Stimulated activated naive B cell treated with anti-CD40 and anti-IgM and Interleukin-4, amounts not matched to agents 10 μg/mL and 1 μg/mL and 100 μg/mL, for 72 hours (primary cell): ENCODE measurements at places on chromosomes 11 and 22.

- DNase-seq = no peak
Measured at GRCh38 chr11:106304274-106304673, 226.8 kb downstream of the AASDHPPT start.

DNA sequence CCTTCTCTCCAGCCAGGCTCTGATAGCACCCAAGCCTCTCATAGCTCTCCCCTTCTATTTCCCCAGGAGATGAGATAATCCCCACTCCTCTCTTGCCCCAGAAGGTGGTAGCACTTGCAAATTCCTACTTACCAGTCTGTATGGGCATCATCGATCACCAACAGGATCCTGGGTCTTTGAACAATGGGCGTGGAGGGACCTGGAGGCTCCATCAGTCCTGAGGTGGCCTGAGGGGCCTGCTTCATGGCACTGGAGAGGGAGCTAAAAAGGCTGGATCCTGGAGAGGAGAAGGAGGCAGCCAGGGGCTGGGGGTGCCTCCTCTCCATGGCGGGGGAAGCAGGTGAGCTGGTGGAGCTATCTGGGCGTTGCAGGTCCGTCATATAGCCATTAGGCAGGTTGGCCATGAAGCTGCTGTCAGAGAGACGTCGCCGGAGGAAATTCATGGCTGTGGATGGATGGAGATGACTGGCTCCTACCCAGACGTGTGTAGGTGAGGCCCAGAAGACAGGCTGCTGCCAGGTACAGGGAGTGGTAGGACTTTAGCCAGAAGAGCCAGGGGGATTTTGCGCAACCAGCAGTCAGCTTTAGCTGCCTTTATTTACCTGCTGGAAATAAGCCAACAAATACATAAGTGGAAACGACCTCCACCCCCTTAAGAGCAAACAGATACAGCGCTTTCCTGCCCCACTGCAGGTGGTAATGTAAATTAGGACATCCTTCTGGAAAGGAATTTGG, 51.8 kb downstream of the SYN3 start:
- DNase-seq = no peak

GRCh38 chr11:62770778-62771143, 435 bp upstream of the TAF6L start:
- DNase-seq = no peak

- no peak for DNase-seq
Measured at GRCh38 chr11:118056806-118057205, 20.1 kb upstream of the TMPRSS4 start.

DNA sequence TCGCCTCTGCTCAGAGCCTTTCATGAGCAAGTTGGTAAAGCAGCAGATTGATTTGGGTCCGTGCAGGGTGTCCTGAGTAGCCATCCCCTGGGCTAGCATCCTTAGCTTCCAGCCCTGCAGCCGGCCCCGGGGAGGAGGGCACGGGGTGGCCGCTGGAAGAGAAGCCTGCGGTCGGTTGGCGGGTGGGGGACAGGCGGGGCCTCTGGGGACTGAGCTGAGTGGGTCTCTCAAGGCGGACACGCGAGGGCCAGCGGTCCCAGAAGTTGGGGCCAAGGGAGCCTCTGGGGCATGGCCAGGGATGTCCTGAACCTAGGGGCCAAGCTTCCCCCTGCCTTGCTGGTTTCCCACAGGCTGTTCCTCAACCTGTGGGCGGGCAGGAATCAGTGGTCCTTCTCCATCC, 143.0 kb downstream of the TBC1D22A start:
- no peak for DNase-seq

- no peak for DNase-seq
Measured at GRCh38 chr11:95850137-95850536, 59.8 kb downstream of the CEP57 start.

DNA sequence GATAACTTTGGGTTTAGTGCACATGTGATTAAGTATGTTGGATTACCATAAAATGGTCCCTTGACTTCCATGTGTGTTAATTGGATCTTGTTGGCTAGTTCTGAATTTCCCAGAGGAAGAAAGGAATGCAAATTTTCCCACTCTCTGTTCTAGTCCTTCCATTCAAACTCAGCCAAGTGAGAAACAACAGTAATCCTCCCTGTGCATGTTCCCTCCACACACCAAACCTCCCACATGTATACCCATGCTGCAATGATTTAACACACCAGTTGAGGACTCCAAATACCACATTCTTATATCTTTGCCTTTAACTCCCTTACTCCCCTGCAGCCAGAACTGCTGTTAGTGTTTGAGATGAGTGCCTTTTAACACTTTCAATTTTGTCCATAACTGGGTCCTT, 1158.9 kb downstream of the DLG2 start:
- no peak for DNase-seq

GRCh38 chr22:50074551-50075530, 10.4 kb downstream of the MLC1 start:
- DNase-seq = no peak

DNA sequence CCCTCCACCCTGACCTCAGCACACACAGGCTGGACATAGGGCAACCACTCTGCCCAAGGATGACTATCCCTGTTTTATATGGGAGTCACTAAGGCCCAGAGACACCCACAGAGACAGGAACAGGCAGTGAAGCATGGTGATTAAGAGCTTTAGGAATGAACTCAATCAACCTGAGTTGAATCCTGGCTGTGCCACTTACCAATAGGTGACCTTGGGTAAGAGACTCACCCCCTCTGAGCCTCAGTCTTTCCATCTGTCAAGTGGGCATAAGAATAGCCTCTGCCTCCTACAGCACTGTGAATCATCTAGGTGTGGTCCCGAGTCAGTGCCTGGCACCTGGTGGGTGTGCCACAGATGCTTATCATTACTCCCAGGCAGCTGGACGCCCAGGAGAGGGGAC, 6.8 kb downstream of the CRYBB1 start:
- DNase-seq = no peak

- no peak for DNase-seq
Measured at GRCh38 chr11:124080327-124081001, 34.8 kb upstream of the VWA5A start.

- DNase-seq = no peak
Measured at GRCh38 chr22:25012741-25013143, 60.2 kb downstream of the KIAA1671 start.

DNA sequence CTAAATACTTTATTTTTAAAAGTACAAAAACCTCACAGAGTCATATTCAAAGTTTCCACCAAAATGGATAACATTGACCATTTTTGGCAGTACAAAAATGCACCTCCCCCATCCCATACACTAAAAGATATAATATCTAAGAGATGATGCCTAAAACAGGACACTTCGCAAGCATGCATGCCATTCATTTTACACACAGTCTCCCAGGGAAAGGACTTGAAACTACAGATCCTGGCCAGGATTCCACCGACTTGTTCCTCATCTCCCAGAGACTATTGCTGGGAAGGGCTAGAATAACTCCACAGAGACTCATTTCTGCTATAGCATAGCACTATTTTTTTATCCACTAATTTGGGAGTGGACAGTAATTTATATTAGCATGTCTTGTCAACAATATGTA, 81.7 kb downstream of the MTNR1B start:
- DNase-seq = no peak

GRCh38 chr11:119051440-119052162, 5.4 kb downstream of the HYOU1 start:
- peak; percentile 71 for DNase-seq

GRCh38 chr11:33697997-33698396, 2.6 kb downstream of the C11orf91 start:
- DNase-seq = no peak

GRCh38 chr11:13183094-13183825, 94.3 kb upstream of the BMAL1 start:
- no peak for DNase-seq

DNA sequence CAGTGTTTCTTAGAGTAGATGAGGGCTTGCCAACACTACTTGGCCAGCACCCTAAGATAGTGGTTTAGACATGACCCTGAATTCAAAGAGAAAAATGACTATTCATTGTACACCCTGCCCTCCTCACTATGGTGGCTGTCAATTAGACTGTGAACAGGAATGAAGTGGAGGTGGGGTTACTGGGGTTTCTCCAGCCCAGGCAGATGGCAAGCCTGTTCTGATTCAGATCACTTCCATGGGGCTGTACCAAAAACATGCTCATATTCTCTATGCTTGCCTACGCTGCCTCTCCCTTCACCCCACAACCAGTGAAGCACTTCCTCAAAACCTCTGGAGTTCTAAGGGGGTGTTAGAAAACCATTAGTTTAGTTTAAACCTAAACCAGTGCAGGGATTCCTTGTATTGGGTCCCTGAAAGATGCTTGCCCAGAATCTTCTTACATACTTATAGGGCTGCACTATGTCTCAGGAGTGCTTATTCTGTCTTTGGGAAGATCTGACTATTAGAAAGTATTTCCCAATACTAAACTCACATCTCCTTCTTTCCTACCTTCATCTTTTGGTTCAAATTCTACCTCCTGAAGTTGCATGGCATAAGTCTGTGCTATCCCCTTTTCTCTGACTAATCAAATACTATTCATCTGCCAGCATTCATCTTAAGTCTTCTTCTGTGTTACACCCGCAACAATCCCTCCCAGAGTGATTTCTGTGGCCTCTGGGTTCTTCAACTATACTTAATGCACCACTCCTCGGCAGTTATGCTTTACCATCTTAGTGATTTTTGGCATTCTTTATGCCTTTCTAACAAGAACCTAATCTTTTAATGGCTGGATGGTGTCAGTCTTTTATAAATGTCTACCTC, 71.8 kb downstream of the ATG16L2 start:
- DNase-seq = no peak

GRCh38 chr11:36441610-36442208, 68.4 kb downstream of the TRAF6 start:
- peak; percentile 59 for DNase-seq

- no peak for DNase-seq
Measured at GRCh38 chr11:36186340-36187175, 102.7 kb downstream of the COMMD9 start.

DNA sequence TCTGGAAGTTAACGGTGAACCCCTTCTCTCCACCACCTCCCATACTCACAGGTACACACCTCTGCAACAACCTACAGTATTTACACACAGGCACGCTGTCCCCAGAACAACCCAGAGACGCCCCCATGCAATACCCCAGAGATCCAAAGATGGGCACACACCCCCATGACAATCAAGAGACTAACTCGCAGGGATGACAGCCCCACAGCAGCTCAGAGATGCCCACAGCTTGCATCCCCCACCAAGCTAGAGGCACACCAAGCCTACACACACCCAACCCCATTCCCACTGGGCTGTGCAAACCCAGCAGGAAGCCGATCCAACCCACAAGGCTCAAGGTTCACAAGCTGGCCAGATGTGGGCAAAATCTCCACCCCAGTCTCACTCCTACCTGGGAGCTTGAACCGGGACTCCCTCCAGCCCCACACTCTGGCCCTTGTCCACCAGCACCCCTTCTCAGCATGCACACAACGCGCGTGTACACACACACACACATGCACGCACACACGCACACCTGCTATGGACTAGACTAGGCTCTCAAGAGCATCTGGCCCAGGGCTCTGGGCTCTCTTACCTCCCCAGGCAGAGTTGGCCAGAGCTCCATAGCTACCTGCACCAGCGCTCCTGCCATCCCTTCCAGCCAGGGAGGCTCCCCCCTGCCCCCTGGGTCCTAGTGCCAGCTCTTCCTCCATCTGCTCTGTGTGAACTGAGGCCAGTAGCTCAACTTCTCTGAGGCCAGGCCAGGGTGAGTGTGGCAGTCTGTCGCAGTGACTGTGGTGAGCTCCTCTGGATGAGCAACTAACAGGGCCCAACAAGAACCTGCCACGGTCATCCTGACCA, 11.5 kb downstream of the STARD10 start:
- no peak for DNase-seq

- no peak for DNase-seq
Measured at GRCh38 chr11:57111619-57112018, 70.1 kb upstream of the LRRC55 start.

DNA sequence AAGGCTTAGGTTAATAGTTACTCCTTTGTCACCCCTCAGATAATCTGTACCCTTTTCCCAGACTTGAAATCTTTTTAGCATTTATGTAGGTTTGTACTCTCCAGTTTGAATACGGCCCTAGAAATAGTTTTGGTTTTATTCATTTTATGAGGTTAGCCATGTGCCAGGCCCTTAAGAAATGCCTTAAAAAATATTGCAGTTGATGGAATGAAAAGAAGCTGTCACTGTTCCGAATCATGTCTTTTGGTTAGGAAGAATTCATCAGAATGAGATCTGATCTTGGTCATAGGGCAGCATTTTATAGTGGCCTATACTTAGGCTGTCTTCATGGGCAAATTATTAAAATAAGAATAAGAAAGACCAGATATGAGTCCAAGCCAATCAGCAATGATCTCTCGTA, 14.8 kb upstream of the PRSS23 start:
- no peak for DNase-seq

GRCh38 chr11:121389651-121390050, 62.5 kb upstream of the SORL1 start:
- DNase-seq = no peak

DNA sequence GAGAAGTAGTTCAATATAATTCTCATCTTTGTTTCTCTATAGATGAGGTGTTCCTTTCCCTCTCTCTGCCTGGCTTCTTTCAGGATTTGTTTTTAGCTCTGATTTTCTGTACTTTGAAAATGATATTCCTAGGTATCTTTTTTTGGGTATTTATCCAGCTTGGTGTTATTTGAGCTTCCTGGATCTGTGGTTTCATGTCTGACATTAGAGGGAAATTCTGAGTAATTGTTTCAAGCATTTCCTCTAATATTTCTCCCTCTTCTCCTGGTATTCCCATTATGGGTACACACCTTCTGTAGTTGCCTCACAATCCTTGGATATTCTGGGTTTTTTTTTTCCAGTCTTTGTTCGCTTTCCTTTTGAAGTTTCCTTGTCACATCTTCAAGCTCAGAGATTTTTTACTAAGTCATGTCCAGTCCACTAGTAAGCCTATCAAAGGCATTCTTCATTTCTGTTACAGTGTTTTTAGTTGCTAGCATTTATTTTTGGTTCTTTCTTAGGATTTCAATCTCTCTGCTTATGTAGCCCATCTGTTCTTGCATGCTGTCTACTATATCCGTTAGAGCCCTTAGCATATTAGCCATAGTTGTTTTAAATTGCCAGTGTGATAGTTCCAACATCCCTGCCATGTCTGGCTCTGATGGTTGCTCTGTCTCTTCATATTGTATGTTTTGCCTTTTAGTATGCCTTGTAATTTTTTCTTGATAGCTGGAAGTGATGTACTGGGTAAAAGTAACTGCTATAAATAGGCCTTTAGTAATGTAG, 5.8 kb downstream of the CCDC81 start:
- DNase-seq = no peak

- DNase-seq = no peak
Measured at GRCh38 chr11:96124155-96124554, 200.2 kb upstream of the MTMR2 start.

GRCh38 chr11:1696608-1697570, at the start of gene KRTAP5-6:
KRTAP5-6 (plus strand) TSS chr11:1697195; CDS start chr11:1697246, 51 bp downstream.
- DNase-seq = no peak
